ENCODE measurements at places on chromosomes 16 and 17.

DNA sequence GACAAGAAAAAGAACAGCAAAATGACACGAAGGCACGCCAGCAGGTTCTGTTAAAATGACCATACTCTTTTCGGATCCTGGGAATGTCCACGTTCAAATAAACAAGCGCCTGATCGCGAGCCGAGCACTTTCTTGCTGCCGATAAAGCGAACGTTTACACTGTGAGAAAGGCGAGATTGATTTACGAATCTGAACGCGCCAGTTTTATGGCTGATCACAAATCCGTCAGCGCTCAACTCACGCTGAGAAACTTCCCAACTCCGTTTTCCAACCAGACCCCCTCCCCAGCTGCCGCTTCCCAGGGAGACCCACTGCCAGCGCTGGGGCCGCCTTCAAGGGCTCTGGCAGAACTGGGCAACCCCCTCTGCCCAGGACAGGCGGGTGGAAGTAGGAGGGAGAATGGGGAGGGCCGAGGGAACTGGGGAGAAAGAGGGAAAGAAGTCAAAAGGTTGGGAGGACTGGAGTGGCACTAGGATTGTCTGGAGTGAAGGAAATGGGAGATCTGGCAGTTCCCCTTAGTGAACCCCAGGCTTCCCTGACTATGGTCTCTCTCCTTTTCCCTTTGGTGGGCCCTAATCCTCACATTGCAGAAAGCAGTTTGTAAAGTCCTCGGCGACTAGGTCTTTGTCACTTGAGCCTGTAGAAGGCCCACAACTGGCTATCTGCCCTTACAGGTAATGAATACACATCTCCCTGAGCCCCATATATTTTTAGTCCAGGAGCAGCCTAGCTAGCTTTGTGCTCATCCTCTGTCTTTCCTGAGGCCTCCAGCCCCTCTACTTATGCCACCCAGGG lies 6.9 kb downstream of the HOXB4 start:
- no peak for DNase-seq

DNA sequence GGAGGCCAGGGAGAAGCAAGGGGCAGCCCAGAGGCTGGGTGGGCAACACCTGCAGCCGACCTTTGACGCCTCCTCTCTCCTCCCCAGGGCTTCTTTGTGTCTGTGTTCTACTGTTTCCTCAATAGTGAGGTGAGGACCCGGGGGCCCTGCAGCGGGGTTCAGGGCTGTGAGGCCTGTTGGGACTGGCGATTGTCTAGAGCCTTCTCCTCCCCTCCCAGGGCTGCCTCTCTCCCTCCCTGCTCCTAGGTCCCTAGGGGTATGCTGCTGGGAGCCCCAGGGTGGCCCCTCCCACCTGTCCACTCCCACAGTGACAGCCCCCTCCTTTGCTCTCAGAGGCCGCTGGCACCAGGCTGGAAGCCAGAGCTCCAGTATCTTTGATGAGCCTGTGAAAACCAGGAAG lies 10.8 kb upstream of the SPPL2C start:
- no peak for DNase-seq

DNA sequence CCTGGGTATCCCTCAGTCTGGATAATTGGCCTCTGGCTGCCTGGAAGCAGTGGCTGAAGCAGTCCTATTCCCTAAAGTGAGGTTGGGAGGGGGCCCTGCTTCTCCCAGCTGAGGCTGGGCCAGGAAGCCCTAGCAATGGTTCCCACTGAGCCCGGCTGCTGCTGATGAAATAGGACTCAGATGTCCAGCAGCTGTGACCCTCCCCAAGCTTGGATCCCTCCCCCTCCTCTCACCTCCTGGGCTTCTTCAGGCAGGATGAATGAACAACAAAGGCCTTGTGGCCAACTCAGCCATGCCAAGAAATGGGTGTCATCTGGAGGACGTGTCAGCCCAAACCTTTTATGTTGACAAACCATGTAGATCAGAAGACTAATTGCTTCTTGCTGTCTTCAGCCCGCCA lies 42.0 kb downstream of the AXIN2 start:
- no peak for DNase-seq

DNA sequence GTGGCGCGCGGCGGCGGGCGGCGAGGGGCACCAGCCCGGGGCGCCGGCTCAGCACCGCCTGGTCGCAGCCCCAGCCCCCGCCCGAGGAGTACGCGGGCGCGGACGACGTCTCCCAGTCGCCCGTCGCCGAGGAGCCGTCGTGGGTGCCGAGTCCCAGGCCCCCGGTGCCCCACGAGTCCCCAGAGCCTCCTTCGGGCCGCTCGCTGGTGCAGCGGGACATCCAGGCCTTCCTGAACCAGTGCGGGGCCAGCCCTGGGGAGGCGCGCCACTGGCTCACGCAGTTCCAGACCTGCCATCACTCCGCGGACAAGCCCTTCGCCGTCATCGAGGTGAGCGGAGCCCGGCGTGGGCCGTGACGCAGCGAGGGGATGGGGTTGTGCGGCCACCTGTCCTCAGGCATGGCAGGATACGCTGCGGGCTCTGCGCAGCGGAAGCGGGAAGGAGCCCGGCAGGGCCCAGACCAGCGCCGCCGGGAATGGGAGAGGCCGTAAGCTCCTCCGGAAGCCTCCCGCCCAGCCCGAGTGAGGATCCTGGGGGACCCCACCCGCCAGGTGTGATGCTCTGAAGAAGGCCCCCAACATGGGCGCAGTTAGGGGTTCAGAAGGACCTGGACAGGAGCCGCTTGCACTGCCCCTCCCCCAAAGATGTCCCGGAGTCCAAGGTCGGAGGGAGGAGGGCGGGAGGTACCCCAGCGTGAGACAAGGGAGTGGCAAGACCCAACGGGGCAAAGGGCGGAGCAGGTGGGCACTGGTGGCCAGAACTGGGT lies 522 bp downstream of the NAGS start:
- DNase-seq, result no peak

GRCh38 chr16:50583211-50583610 lies 35.0 kb downstream of the NKD1 start:
- DNase-seq, result no peak

DNA sequence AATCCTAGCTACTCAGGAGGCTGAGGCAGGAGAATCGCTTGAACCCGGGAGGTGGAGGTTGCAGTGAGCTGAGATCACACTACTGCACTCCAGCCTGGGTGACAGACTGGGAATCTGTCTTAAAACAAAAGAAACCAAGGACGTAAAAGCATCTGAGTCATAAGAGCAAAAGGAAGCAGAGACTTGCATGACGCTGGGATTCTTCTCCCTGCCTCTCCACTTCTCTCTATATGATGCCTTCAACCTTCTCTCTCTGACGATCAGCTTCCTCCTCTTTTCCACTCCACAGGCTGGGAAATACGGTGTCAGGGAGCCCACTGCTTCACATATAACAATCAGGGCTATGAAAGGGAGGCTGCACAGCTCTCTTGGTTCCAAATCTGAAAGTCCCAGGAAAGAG lies 43.2 kb upstream of the CCL1 start:
- no peak for DNase-seq

- no peak for DNase-seq
These were observed 56.8 kb downstream of the ZZEF1 start for GRCh38 chr17:4086041-4086483.

DNA sequence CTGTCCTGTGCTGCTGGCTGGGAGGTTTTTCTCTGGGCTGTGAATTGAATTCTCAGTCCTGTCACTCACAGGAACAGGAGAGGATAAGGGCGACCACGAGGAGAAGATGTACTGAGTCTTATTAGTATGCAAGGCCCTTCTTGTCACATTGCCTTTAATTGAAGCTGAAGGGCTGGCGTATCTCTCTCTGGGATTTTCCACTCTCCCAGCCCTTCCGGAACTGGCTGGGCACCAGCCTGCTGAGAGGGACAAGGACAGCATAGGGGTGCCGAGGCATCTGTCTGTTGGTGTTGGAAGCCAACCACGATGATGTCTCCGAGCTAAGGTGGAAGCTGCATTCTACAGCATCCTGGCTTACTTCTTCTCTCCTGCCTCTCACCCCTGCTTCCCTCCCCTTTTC lies 33.2 kb downstream of the GPRC5B start:
- no peak for DNase-seq

DNA sequence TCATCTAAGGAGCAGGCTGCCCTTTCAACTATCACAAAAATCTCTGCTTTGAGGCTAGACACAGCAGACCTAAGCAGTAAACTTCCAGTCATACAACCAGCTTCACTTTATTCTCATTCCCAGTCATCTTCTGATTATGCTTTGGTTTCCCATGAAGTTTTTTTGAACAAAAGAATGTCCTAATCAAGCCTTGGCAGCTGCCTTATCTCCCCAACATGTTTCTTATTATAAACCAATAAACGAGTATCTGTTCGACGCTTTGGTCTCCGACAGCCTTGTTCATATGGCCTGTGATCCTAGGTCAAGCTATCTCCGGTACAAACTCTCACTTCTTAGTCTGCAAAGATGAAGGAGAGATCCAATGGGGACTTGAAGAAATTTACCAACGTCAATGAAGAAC lies 47.4 kb upstream of the CDYL2 start:
- DNase-seq, result no peak

DNA sequence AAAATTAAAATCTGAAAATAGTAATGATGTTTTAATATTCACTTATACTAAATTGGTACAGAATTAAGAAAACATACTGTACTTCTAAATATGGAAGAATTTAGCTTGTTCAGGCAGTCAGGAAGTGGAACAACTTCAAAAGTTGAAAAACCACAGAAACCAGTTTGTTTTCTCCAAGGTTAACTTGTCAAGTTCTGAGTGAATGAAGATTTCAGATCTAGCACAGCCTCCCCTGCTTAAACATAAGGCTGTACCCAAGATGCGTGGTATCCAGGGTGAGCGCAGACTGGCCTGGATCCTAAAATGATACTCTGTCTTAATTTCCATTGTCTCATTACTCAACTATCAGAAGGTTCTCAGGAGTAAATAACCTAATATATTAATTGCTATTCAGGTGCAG lies 730.7 kb upstream of the KIF2B start:
- no peak for DNase-seq

- no peak for DNase-seq
These were observed 176.5 kb downstream of the IRF8 start for GRCh38 chr16:86075488-86075785.

GRCh38 chr16:3189869-3190268 lies 1.9 kb downstream of the OR1F1 start:
- no peak for DNase-seq

- DNase-seq, result no peak
These were observed 52.4 kb upstream of the IRX5 start for GRCh38 chr16:54878301-54878700.

GRCh38 chr17:81487089-81487486 lies 25.5 kb downstream of the ACTG1 start:
- DNase-seq, result no peak

DNA sequence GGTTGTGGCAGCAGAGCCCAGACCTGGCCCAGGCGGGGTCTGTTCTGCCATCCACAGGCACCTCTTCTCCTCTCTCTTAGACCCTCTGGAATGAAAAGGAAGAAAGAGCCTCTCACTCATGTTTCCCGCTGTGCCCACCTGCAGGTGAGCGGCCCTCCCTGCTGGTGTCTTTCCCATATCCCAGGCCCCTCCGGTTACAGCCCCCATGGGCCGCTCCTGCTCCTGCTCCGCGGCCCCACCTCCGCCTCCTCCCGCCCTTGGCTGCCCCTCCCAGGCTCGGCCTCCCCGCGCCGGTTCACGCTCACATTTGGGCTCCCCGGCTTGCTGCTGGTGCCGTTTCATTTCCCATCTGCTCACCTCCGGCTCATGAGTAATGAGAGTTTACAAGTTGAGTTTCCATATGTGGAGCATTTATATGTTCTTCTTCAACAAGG lies 98.7 kb upstream of the SDK2 start:
- no peak for DNase-seq

DNA sequence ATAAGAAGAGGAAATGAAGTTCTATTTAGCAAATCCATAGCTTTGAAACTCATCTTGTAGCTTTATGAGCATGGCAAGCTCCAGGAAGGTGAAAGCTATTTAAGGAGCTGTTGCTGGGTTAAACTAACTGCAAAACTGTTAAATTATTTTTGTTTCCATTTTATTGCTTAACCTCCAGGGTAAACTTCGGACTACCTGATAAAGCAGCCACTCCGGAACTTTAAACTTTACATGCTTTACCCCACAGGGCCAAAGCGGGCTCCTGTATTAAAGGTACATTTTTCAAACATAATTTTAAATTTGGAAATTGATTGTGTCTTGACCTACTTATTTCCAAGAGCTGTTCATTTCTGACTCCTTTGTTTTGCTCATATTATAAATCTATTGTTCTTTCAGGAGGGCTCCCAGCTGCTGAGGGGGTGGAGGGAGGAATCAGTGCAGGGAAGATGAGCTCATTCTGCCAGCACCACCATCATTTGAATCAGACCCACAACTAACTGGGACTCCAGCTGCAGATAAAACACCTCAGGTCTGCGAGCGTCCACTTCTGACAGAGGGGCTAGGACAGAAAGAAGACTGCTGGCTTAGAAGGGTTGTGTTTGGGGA lies 157.9 kb downstream of the IRX3 start:
- no peak for DNase-seq

GRCh38 chr17:6536566-6537065 lies 19.7 kb downstream of the PITPNM3 start:
- no peak for DNase-seq

GRCh38 chr16:65788434-65789140 lies 577.9 kb upstream of the CDH5 start:
- no peak for DNase-seq

DNA sequence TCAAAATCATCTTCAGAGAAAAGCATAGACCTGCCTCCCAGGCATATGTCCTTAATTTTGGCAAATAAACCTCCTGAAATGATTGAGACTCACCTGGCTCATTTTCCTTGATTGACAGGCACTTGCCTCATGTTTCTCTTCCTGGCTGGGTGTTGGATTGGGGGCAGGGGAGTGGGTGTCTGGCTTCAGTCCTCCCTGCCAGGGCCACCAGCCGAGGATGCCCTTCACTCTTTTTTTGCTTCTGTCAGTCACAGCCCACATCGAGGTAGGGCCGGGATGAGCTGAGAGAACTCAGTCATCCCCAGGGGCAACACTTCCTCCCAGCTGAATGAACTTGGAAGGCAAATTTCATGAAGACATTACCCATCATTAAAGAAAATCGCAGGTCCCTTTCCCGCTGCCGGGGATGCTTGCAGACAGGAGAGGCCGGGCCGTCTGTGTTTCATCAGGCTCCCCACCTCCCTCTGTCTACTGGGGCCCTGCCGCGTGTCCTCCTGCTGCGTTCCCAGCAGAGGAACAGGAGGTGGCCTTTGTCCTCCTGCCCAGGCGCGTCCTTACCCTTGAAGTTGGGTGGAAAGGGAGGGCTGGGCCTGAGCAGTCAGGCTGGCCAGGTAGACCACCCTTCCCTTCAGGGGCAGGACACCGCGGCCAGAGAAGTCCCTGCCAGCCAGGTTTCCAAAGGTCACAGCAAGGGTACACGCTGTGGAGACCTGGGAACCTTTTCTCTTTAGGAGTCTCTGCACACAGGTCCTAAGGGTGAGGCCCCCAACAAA lies 11.2 kb upstream of the DNAH17 start:
- DNase-seq, result no peak

Data from DND-41 (cell line).